Stimulated activated CD4-positive, alpha-beta T cell treated with anti-CD3 and anti-CD28 coated beads, Interleukin-1b, Interleukin-23, amount 100 ng/mL, for 1 hour (primary cell): ENCODE measurements at places on chromosomes 3 and 15.

DNA sequence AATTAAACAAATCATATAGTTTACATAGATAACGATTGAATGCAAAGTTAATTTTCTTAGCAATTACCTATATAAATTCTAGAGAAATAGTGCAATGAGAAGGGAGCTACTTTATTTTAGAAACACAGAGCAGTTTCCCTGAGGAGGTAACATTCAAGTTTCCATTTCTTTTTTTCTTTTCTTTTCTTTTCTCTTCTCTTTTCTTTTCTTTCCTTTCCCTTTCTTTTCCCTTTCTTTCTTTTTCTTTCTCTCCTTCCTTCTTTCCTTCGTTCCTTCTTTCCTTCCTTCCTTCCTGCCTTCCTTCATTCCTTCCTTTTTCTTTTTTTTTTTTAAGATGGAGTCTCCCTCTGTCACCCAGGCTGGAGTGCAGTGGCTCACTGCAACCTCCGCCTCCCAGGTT lies 417.3 kb downstream of the NLGN1 start:
- DNase-seq: no peak

DNA sequence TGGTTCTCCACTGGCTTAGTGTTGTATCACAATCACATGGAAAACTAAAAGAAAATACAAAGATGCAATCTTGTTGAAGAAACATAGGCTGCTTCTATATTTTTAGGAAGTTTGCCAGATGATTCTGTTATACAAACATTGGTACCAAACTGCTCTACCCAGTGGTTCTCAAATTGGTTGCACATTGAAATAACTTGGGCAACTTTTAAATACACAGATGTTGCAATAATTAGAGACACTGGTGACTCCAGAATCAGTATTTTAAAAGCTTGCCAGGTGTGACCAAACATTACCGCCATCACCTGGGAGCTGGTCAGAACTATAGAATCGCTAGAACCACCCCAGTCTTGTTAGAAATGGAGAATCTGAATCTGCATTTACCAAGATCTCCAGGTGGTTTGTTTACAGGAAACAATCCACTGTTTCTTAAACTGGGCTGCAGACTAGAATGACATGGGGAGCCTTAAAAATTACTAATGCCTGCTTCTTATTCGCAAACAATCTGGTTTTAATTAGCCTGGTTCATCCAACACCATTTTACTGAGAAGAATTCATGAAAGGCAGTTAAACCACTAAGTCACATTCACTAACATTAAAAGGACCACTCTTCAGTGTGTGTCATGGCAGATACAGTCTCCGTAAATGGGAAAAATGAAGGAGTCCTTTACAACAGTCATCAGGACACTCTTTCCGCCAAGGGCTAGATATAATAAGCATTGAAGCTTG lies 76.5 kb downstream of the ACAP2 start:
- DNase-seq: no peak

GRCh38 chr3:162938083-162938482 lies 1441.5 kb downstream of the OTOL1 start:
- DNase-seq: no peak

GRCh38 chr3:45677033-45677446 lies 12.2 kb upstream of the SACM1L start:
- no peak for DNase-seq

GRCh38 chr3:170301405-170301804 lies 56.1 kb upstream of the SKIL start:
- DNase-seq: no peak

DNA sequence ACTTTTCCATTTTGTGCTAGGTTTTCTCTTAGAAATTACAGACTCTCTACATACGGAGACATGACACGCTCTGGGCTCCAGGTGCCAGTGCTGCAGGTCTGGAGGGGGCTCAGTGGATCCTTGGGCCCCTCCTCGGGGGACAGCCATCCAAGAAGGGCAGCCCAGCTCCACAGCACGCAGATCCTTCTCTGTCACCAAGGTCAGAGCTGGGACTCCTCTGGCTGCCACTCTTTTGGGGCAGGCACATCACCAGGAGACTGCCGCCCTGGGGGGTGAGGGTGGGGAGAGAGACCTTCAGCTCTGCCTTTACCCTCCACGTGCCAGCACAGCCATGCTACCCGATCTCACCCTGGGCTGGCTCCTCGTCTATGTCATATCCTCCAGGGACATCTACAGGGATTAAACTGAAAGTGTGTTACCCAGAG lies 65.6 kb downstream of the ATP10A start:
- no peak for DNase-seq

DNA sequence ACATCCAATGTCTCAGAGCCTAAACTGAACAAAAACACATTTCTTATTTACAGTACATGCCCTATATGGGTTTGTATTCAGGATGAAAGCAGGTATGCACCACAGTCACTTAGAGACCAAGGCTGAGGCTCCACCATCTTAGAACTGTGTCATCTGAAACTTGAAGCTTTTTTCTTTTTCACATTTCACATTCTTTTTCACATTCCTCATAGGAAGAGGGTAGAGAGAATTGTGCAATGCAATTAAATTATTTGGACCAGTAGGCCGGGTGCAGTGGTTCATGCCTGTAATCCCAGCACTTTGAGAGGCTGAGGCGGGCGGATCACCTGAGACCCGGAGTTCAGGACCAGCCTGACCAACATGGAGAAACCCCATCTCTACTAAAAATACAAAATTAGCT lies 591.0 kb downstream of the MECOM start:
- DNase-seq: no peak

- DNase-seq: no peak
Observed at GRCh38 chr15:88472225-88472624, 4.7 kb downstream of the MRPS11 start.

DNA sequence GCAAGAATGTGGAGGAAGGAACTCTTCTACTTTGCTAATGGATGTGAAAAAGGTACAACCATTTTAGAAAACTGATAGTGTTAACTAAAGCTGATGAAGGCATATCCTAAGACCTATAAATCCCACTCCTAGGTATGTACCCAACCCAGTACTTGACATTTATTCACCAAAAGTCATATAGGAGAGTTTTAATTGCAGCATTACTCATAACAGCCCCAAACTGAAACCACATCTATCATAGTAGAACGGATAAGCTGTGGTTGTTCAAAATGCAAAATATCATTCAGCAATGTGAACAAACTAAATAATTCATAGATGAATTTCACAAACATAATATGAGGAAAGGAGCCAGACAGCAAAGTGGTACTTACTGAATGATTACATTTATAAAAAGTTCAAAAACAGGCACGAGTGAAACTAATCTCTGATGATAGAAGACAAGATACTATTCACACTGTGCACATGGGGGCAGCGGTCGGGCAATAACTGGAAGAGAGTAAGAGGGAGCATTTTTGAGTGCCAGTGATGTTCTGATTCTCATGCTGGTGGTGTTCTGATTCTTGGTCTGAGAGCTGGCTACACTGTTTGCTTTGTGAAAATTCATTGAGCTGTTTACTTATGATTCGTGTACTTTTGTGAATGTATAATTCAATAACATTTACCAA lies 34.3 kb downstream of the GOLIM4 start:
- DNase-seq: no peak

GRCh38 chr15:60523056-60523455 lies 44.1 kb upstream of the ICE2 start:
- no peak for DNase-seq

DNA sequence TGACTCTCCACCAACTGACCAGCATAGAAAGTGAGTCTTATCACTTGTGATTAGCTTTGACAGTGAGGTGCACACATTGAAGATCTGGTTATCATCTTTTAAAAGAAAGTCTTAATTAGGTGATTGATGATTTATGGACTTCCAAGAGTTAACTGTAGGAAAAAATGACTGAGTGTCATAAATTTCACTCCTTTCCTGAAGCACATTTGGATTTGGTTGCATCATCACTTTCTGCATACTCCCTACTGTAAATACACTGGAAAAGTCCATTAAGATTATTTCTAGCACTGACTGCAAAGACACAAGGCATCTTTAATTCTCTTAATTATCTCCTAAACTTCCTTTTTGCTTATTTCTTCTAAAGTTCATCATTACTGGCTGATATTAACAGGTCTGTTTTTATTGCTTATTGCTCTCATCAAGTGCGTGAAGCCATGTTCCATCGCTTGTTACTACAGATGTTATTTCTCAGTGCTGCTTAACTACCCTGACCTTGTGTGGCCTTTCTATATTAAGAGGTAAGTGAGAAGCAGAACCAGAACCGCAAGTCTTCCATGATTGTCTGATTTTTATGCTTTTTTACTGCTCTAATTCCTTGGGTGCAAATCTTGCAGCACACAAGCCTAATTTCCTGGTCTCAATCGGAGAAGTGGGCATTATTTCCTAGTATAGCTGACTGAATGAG lies 153.2 kb downstream of the MEIS2 start:
- no peak for DNase-seq

DNA sequence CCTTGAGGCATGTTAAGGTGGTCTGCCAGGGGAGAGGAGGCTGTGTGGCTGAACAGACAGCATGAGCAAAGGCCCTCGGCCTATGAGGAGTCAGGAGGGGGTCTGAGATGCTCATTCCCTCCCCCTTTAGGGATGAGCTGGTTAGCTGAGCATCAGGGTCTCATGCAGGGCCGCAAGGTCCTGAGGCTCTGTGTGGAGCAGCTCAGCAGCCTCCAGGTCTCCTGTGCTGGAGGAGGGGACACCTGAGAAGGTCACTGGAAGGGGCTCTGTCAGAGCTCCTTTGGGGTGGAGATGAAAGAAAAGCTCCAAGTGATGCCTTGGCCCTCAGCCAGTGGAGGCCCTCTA lies 67.1 kb downstream of the RASGRF1 start:
- no peak for DNase-seq

DNA sequence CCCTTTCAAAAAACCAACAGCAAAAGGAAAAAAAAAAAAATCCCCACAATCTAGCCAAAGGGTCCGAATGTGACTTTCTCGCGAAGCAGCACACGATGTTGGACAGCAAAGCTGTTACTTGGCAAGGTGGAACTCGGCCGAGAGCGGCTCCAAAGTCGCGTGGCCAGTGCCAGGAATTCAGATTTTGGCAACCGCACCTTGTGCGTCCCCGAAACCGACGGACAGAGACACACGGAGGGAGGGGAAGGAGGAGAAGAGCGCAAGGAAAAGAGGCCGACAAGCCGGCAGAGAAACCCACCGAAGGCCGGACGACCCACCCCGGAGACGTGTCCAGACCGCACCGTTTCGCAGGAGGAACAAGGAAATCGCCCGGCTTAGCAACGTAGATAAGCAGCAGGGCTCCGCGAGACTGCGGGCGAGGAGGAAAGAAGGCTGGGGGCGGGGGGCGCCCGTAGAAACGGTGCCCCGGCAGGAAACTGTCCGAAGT lies 517.3 kb downstream of the MECOM start:
- DNase-seq: no peak

- no peak for DNase-seq
Observed at GRCh38 chr15:39998511-39999077, 40.4 kb downstream of the SRP14 start.

DNA sequence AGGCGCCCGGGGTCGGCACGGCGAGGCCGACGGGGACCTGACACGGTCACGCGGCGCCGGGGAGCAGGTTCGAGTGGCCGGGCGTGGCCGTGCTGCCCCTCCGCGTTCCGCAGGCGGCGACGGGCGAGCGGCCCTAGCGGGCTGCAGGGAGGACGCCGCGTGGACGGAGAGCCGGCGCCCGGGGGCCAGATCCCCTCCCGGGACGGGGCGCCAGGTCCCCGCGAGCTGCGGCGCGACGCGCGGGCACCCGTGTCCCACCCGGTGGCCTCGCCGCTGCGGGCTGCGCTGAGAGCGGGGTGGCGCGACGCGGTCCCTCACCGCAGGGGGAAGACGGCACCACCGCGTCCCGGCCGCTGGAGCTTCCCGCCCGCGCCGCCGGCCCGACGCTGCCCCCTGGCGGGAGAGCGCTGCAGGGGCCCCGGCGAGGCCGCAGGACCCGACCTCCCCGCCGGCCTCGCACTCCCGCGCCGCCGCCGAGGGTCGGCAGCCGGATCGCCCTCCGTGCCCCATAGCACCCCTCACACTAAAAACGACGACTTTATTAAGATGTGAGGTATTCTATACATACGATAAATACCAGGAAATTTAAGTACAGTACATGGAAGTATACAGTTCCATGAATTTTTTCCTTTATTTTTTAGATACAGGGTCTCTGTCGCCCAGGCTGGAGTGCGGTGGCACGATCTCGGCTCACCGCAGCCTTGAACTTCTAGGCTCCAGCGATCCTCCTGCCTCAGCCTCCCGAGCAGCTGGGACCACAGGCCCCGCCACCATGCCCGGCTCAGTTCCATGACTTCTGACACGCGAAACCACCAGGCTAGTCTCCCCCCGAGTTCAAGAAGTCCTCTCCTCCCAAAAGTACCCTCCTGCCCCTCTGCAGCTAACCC lies 1.3 kb upstream of the PIGZ start:
- DNase-seq: peak; percentile 48

DNA sequence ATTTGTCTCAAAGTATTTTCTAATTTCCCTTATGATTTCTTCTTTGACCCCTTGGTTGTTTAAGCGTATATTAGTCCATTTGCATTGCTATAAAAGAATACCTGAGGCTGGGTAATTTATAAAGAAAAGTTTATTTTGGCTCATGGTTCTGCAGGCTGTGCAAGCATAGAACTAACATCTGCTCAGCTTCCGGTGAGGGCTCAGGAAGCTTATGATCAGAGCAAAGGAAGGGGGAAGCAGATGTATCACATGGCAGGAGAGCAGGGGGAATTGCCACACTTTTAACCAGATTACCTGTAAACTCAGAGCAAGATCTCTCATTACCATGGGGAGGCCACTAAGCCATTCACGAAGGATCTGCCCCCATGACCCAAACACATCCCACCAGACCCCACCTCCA lies 148.2 kb downstream of the PDE8A start:
- DNase-seq: no peak

GRCh38 chr15:37789881-37790280 lies 144.6 kb upstream of the TMCO5A start:
- DNase-seq: no peak

DNA sequence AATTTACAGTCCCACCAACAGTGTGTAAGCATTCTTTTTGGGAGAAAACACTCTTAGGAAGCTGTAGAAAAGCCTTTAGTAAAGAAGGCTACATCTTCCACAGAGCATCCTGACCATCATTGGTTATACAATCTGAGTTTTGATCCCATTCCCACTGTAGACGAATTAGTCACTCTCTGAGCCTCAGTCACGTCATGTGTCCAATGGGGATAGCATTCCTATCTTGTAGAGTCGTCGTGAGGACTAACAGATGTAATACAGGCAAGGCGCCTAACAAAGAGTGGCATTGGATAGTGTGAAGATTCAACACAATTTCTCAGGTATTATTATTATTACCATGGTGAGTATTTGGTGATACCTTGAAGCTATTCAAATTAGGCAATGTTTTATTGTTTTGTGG lies 44.0 kb upstream of the ALDH1A3 start:
- no peak for DNase-seq

DNA sequence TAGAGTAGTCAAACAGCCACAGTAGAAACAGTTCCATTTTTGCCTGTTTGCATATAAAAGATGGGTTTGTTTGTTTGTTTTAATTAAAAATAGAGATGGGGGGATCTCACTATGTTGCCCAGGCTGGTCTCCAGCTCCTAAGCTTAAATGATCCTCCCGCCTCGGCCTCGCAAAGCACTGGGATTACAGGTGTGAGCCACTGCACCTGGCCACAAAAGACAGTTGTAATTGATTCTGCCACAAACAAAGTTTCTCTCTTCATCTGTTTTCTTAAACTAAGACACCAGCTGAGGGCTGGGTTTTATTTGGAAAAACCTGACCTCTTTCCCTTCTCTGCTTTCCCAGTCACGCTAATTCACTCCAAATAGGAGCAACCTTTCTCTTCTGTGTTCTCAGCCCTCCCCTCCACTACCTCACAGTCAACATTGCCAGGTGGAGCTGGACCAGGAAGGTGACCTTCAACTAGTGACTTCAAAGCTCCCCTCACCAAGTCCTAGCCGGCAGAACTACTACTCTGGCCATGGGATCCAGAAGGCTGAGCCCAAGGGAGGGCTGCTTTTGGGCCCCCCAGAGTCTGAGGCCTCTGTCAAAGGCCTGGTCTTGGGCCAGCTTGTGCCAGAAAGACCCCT lies 1.5 kb upstream of the IDH2 start:
- no peak for DNase-seq
